Non-pigmented ciliary epithelial cell (primary cell): ENCODE measurements at places on chromosomes 2 and 18.

DNA sequence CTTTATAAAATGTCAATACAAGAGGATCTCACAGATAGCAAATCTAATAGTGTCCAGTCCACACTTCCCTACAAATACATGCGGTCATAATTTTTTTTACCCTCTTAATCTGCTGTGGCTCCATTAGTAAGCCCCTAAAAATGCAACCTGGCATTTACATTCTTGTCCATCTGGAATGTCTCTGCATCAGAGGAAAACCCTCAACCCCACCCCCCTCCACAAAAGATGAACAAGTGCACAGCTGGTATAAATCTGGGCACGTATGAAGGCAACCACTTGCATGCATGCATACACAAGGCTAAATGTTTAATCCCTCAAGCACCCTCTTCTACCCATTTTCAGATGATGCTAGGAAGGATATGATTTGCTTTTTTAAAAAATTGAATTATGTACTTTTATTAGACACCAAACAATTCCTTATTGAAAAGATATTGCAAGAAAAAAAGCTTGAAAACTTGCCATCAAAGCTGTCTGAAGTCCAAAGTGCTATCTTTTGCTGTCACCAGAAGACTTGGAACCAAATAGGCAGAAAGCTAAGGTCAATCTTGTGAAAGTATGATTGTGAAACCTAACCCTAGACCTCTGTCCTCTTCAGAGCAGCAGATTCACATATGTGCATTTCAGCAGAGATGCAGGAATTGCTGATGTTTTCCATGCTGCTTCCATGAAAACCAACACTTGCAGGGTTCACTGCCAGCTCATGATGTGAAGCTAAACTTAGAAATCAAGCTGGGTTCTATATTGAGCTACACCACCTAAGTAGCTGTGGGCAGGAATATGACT is 39.0 kb downstream of the IRS1 start:
- DNase-seq = peak; percentile 87

DNA sequence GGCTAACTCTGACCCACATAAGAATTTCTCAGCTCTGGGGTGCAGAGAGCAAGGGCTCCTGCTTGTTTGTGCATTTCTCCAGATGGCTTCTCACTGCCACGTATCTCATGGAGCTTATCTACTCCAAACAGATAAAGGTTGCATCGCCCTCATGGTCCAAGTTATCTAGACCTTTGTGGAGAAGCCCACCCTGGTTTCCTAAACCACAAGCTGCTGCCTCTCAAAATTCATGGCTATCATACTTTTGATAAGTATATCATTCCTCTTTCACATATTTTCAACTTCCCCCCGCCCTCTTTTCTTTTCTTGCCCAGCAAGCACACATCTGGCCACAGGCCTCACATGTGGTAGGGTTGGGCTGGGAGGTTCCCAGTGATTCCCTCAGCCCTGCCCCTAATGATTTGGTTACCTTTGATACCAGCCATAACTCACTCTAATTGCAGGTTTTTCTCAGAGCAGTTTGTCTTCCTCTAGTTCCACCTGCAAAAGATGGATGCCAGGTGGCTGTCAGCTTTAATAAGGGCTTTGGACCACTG is 146.0 kb downstream of the RHBDD1 start:
- no peak for DNase-seq

GRCh38 chr2:60707750-60708371 is 48.2 kb upstream of the PAPOLG start:
- no peak for DNase-seq

- DNase-seq = peak; percentile 5
Observed at GRCh38 chr2:19299032-19299431, 59.4 kb downstream of the OSR1 start.

DNA sequence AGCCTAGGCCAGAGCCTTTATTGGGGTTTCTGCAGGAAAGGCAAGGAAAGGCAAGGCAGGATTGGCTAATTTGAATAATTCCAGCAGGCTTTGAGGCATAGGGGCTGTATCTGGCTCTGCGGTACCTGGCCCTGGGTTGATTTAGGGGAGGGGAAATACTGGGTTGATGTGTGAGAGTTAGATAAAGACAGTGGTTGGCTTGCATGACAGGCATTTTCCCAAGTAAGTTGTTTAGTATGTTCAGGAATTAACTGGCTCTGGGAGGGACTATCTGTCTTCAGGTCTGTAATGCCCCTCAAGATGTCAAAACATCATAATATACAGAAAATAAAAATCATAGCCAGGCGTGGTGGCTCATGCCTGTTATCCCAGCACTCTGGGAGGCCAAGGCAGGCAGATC is 98.7 kb downstream of the UBR3 start:
- no peak for DNase-seq

- no peak for DNase-seq
Observed at GRCh38 chr2:151904021-151904420, 75.8 kb upstream of the ARL5A start.

- no peak for DNase-seq
Observed at GRCh38 chr2:217270485-217271121, 410.7 kb upstream of the TNP1 start.

GRCh38 chr18:28030458-28030857 is 146.5 kb downstream of the CDH2 start:
- DNase-seq = no peak
